ENCODE measurements at places on chromosomes 2 and 18.

- no peak for DNase-seq
Observed at GRCh38 chr2:126995621-126996377, 97.1 kb downstream of the TEX51 start.

- no peak for DNase-seq
Observed at GRCh38 chr2:165897726-165898125, 55.9 kb downstream of the TTC21B start.

DNA sequence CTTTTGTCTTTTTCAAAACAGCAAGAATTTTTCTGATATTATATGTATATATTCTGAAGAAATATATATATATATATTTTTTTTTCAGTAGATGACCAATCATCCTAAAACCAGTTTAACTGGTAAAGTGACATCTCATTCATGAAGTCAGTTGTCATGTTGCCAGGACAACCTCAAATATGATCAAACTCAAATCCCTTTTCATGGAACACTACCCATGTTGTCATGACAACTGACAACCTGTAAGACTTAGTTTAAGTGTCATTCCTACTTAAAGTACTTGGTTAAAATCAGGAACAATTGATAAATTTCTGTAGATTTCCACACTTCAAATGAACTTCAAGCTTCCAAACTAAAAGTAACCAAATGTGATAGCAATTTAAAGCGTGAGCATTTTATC is 101.8 kb upstream of the ERBB4 start:
- DNase-seq: no peak

DNA sequence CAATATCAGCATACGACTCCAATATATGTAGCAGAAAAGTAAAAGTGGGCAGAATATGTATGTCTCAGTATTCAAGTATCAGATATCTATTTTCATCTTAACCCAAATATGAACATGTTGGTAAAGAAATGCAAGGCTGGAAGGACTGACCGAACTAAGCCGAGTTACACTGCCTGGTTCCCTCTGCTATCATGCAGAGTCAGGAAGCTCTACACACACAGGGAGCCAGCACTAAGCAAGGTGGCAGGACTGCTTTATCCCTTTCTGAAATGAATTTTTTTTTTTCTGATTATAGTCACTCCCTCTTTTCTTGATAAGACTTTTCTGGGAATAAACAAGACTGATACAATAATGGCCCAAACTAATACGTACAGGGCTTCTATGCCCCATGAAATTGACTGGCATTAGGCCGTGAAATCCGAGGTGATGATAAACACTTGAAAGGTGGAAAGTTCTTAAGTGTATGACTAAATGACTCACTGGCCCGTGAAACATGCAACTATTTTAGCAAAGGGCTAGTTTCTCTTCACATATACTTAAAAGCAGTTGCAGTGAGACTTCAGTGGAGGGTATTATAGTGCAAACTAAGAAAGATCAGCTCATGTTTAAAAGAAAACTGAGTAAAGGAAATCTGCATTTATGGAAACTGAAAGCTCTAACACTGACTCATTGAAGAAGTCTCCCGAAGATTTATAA is 14.9 kb downstream of the DPP4 start:
- DNase-seq: no peak

DNA sequence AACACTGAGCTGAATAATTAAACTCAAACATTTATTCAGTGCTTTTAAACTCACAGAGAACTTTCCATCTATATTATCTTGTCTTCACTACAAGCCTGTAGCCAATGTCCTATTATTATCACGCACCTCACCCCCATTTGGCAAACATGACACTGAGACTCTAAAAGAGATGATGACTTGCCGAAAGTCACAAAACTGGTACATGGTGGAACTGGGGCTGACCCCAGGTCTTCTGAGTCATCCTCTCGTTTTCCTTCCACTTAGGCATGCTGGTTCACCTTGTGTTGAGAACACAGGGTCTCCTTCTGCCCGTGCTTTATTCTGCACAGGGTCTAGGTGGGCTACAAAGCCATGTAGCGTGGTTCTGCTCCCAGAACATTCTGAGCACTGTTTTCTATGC is 230.0 kb upstream of the MGAT5 start:
- DNase-seq: no peak

DNA sequence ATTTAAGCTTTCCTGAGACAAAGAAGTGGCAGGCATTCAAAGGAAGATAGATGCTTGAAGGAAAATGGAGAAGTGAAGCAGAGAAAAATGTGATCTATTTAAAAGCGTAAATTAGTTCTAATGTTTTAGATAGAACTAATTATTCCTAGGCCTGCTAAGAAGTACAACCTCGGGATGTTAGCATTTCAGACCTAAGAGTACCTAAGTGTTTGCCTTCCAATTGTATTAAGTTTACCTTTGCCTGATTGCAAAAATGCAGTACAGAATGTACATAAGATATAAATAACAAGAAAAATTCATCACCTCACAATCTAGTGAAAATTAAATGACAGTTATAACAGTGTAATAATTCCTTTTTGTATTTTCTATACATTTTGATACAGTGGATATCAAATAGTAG is 71.1 kb upstream of the HNMT start:
- no peak for DNase-seq

DNA sequence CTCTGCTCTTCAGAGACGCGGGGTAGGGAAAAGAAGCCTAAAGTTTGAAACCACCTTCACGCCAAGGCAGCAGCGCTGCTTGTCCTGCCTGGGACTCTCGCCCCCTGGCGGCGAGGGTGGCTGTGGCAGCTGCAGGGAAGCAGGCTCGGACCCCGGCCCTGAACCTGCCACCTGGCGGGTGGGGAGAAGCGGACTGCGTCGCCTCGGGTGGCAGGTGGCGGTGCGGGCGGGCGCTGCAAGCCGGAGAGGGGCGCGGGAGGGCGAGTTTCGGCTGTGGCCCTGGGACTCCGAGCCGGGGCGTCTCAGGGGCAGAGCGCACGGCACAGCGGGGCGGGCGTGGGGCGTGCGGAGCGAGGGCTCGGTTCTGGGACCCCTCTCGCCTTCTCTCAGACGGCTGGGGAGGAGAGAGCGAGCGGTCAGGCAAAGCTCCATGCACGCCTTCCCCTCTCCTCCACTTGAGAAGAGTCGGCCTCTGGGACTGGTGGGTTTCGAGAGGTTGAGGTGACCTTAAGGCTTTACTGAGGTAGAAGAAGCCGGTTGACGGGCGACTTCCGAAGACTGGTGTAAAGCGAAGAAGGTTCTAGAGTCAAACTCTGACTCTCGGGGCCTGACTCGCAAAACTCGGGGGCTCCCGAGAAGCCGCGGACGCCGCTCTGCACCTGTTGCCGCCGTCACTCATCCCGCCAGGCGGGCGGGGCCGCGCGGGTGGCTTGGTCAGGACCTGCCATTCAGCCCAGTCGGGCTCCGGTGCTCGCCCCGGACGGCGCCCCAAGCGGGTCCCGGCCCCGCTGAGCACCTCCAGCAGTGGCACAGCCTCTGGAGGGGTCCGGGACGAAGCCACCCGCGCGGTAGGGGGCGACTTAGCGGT is 1.1 kb upstream of the BOLL start:
- no peak for DNase-seq

DNA sequence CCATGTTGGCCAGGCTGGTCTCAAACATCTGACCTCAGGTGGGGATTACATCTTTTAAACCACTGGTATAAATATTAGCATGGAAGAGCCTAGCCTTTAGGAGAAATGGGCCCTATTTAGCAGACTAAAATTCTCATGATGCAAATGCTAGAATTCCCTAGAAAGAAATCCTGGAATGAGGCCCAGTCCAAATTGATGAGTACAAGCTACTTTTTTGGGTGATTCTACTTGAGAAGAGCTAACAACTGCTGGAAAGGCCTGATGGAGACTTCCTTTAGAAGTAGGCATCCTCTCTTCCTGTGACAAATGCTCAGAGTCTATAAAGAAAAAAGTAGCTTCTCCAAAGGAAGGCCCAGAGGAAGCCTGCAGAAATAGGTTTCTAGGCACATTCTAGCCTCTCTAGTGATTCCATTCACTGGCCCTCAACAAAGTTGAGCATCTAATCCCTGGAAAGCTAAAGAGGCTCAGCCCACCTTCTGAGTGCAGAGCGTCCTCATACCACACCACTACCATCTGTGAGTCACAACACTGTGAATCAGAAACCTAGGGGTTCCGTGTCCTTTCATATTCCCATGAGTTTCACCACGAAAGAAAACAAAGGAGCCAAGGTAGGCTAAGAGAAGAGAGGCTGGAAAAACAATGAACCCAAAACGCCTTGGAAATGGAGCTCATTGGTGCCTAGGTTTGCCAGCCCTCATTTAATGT is 183.1 kb downstream of the C1D start:
- no peak for DNase-seq

GRCh38 chr2:192953116-192953515 is 758.4 kb upstream of the TMEFF2 start:
- no peak for DNase-seq

- DNase-seq: no peak
Observed at GRCh38 chr2:199624958-199625357, 167.2 kb upstream of the SATB2 start.

DNA sequence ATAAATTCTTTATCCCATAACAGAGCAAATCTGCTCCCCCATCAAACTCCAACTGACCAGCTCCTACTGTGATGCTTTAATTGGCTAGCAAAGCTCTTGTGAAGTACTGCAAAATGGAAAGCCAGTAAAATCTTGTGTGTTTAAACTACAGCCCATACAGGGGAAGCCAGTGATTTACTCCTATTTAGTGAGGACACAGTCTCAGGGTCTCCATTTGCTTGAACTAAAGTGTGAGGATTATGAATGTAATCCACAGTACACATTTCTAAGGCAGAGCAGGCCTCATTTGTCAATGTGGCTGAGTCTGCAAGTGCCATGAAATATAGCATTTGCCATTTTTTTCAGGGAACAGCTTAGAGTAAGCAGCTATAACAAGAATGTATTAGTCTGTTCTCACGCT is 259.3 kb downstream of the PIEZO2 start:
- no peak for DNase-seq
